Stimulated activated CD4-positive, alpha-beta T cell treated with anti-CD3 and anti-CD28 coated beads, Interleukin-12 subunit alpha, Interleukin-12 subunit beta, amount 100 ng/mL, for 4 hours (primary cell): ENCODE measurements at places on chromosomes 5 and 9.

GRCh38 chr9:124047251-124047672 lies 35.7 kb downstream of the LHX2 start:
- DNase-seq = no peak

DNA sequence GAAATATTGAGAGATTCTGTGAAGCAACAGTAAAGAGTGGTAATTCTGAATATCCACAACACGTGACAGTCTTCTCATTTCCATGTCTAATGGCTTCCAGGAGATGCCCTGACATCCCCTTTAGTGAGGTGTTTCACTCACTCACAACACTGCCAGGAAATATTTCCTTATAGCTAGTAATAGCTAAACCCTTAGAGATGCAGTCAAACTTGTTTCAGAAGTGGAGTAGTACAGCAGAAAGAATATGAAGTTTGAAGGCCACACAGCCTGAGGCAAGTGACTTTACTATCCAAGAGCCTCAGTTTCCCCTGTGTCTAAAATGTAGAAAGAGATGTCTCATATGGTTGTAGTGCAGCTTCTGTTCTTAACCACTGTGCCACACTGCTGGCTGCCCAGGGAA lies 139.2 kb downstream of the CDK5RAP2 start:
- DNase-seq = no peak

DNA sequence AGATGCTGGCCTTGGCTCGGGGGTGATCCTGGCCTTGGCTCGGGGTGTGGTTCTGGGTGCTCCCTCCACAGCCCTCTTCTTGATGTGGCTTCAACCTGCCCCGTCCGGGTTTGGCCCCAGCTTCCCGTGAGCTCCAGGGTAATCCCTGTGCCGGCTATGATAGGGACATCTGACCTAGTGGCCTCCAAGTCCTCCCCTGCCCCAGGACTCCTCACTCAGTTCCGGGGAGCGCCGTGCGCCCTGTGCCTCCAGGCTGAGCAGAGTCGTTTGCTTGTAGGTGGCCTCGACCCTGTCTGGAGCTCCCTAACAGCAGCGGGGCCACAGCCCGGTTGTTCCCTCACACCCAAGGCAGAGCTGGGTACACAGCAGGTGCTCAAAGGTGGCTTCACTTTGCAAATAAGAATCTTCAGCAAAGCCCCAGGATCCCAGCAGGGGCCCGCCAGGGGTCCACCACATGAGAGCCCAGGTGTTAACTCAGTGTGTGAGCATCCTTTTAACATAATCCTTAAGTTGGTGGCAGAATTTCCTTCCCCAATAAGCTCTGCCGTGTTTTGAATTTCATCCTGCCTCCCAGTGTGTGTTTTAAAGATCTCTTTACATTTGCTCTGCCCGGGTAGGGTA lies 32.3 kb upstream of the CEP72 start:
- no peak for DNase-seq

- no peak for DNase-seq
Observed at GRCh38 chr9:2691626-2692025, 25.7 kb upstream of the KCNV2 start.

DNA sequence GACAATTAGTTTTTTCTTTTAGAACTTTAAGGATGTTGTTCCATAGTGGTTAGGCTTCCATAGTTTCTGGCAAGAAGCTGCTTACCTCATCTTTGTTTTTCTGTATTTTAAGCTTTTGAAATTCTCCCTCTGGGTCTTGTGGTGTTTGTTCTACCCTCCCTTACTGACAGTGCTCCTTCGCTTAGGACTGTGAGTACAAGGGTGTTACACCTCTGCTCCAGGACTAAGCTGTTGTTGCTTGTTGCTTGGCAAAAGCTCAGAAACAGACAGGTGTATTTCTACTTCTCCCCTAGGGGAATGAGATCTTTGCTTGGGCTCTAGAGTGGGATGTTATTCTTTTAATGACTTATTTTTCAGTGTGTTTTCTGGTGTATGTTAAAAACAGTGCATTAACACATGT lies 225.2 kb downstream of the WDR70 start:
- no peak for DNase-seq

GRCh38 chr9:80156756-80157472 lies 585.1 kb downstream of the TLE4 start:
- no peak for DNase-seq

- no peak for DNase-seq
Observed at GRCh38 chr9:78898234-78898633, 601.3 kb downstream of the PSAT1 start.

GRCh38 chr5:169423580-169424278 lies 122.8 kb upstream of the SLIT3 start:
- no peak for DNase-seq

- no peak for DNase-seq
Observed at GRCh38 chr9:90343366-90343765, 299.3 kb downstream of the DIRAS2 start.

- no peak for DNase-seq
Observed at GRCh38 chr9:137621131-137621757, 2.4 kb downstream of the EHMT1 start.

- no peak for DNase-seq
Observed at GRCh38 chr5:128193665-128194390, 110.3 kb downstream of the SLC12A2 start.

DNA sequence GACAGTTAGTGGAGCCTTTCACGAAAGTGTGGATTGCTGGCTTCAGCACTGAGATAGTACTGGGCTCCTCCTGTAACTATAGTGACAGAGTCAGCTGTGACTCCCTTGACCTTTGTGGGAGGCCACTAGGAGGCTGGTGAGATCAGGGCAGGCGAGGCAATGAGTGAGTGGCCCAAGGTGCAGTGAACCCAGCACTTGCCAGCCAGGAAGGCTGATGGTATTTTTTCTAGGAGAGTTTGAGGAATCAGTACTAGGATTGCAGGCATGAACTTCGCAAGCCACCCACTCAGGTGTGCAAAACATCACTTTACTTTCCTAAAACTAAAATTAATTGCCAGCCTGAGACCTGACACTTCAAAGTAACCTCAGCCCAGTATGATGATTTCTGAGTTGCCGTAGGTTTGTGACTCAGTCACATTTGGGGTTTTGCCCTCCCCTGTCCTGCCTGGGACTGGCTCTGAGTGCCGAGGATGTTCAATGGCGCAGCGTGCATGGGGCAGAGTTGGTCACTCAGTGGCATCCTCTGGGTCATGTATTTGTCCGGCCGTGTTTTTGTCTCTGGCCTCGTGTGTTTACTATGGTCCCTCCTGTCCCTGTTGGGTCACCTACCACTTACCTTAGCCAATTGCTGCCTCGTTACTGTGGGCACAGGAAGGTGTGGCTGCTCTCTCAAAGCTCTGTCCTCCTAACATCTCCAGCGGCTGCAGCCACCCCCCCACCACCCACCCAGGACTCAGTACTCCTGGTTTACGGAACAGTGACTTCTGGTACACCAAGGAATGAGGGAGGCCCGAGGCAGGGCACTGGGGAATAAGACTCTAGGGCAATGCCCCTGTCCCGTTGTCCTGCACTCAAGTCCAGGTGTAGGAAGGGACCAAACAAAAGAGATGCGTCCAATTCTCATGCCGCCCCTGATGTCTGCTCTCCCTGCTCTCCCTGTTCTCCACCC lies 67.2 kb downstream of the IL31RA start:
- DNase-seq = no peak

DNA sequence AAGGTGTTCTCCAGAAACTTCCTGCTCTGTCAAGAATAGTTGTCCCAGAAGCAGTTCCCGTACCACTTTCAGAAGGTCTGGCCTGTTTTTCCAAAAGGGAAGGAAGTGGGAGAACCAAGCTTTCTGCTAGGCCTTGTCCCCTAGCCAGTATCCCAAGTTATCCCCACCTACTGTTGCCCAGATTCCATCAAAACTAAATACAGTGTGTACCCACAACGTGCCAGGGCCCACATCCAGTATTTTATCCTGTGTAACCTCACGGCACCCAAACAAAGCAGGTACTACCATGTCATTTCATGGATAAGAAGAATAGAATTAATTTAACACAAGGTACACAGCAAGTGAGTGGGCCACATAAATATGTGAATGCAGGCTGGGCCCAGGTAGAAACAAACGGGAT lies 126.2 kb downstream of the CDK5RAP2 start:
- no peak for DNase-seq

- DNase-seq = no peak
Observed at GRCh38 chr5:231661-232060, 13.5 kb downstream of the SDHA start.

DNA sequence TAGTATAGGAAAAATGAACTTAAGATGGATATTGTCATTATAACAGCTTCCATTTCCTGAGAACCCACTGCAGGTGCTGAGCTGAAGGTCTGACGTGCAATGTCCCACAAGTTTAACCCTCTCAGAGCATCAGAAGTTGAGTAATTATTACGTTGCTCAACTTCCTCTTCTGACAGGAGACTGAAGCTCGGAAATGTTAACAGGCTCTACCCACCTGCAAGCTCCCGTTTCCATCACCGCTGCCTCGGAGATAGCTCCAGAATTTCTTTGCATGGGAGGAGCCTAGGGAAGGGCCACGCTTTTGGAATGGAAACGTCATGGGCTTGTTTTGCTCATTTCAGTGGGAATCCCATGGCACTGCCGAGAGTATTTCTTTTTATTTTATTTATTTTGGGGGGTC lies 1.0 kb upstream of the NTMT1 start:
- DNase-seq = no peak

DNA sequence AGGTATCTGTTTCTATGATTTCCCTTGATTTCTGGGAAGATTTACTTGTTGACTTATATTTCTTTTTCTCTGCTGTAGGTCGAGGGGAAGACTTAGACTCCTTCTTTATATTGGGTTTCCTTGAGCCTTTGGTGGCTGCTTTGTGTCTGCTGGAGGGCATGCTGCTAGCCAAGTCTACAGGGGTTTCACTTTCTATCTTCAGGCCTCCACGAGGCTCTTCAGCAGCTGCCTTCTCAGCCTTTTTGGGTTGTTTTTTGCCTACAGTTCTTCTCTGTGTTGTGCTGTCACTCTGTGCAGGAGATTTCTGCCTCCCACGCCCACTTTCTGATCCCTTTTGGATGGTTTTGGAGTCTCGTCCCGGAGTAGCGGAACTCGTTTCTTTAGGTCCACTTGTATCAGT lies 23.2 kb downstream of the LEAP2 start:
- DNase-seq = no peak

DNA sequence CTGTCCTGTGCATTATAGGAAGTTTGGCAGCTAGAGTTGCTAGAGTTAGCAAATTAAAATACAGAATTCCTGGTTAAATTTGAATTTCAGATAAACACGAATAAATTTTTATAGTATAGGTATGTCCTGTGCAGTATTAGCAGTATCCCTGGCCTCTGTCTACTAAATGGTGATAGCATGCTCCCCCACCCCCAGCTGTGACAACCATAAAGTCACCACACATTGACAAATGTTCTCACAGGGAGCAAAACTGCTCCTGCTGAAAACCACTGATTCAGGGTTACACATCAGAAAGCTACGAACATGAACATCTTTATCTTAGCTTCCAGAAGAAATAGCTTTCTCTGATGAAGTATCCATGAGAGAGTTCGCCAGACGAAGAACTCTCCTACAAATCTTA lies 91.8 kb upstream of the CCDC112 start:
- no peak for DNase-seq

GRCh38 chr5:41118177-41118576 lies 47.0 kb upstream of the MROH2B start:
- no peak for DNase-seq

DNA sequence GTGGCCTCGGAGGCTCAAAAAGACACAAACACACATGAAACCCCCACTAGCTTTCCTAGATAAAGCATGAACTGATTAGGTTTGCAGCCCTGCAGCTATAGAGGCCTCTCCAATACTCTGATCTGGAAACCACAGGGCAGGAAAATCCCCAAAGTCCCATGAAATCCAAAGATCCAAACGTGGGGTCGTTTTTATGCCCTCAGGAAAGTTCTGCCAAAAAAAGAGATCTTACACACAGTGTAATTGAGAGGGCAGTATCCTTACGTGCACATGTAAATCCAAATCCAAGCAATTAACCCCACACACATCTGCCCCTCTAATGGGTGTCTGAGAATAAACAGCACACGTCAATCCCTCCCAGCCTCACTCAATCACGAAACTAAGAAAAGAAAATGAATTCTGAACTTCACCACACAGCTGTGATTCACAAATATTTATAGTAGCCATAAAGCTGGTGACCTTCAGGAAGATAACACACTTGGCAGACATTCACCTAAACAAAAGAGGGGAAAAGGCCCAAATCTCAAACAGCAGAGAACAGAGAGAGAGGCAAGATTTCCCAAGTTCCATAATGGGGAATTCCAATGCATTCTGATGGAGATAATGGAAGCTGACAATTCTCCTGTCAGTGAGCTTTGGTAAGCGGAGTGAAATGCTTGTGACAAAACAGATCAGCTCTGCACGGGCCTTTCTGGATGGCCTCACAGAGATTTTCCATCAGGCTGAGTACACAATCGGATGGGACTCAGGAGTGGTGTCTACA lies 114.2 kb downstream of the SEMA5A start:
- no peak for DNase-seq

GRCh38 chr5:37957218-37957617 lies 117.4 kb upstream of the GDNF start:
- DNase-seq = no peak

- peak; percentile 28 for DNase-seq
Observed at GRCh38 chr9:35258660-35259474, 97.1 kb downstream of the UNC13B start.

- DNase-seq = no peak
Observed at GRCh38 chr5:150740992-150741391, 17.8 kb downstream of the DCTN4 start.

- peak; percentile 3 for DNase-seq
Observed at GRCh38 chr5:146877783-146878475, 628 bp downstream of the PPP2R2B start.

DNA sequence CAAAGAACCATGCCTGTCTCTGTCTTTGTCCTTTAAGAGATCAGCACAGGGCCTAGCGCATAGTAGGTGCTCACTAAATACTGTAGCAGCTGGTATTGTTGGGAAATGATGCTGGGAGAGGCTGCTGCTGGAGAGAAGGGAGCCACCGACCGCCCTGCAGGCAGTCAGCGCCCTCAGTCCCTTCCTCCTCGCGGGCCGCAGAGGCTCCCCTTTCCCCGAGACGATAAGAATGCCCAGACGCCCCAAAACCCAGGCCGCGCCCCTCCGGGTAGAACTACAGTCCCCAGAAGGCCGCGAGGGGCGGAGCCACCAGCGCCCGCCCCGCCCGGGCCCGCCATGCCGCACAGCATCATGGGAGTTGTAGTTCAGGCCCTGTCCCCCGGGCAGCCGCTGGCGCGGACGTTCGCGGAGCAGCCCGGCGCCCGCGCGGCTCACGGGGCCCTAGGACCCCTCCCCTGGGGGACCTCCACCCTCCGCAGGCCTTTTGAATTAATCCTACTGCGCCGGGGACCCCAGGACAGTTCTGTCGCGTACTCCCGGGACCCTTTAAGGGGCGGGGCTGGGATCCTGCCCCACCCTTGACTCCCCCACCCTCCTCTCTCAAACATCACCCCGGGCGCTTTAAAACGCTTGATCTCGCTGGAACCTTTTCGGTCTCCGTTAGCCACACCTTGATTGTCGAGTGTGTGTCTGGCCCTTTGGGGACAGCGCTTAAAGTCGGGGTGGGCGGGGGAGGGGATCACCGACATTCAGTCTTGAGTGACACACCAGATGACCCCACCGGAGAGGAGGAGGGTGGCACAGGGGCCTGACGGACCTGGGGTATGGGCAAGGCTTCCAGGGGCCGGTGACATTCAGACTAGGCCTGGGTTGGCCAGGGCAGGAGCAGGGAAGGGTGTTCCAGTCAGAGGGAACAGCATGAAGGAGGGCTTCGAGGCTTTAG lies 24.8 kb upstream of the IER5L start:
- peak; percentile 90 for DNase-seq
